Chondrocyte (in vitro differentiated cells): ENCODE measurements at places on chromosomes 11 and 22.

- DNase-seq, result no peak
Observed at GRCh38 chr11:36081274-36081945, 137.5 kb downstream of the LDLRAD3 start.

DNA sequence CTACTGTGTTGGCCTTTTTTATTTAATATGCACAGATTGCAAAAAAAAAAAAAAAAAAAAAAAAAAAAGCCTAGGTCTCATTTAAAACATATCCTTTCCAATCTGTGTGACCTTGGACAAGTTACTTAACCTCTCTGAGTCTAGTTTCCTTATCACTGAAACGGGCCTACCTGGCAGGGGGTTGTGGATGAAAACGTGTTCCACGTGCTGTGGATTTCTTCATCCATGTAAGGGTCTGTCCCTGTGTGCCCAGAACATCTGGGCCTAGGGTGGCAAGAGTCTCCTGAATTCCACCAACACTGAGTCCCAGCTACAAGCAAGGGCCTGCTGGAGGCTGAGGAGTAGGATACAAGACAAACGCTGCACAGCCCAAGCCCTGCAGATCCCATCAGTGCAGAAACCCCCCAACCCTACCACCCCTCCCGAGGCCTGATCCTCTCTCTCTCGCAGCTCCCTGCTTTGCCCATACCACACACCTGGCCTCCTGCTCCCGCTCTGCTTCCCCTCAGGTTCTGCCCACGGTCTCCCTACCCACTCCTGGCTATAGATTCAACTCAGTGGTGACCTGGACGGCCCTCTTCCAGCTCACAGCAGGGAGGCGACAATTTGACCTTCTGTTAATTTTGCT is 4.7 kb upstream of the GNAZ start:
- peak; percentile 60 for DNase-seq

DNA sequence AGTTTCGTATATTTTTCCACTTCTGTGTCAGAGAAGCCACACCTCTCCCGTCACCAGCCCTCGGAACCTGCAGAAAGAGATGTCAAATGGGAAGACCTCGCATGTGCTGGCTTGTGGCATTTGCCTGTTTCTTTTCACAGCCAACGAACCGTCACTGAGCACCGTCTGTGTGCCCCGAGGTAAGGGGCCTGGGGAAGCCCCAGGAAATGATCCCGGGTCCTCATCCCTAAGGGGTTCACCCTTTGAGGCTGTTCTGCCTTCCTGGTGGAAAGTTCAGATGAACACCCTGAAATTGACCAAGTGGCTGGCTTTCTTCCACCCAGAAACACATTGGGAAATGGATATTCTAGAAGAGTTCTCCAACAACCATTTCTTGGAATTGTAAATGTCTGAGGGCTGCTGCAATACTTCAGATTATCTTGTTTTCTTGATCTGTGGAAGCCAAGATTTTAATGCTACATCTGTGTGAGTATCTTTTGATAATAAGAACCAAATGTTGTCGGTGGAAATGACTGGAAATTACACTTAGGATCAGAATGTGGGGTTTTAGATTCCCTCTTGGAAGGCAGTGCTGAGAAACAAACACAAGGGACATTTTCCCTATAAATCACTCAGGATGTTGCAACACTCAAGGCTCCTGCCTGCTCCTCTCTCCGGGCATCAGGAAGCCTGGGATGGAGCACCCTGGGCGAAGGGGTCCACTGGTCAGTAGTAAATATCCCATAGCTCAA is 37.6 kb downstream of the RIBC2 start:
- no peak for DNase-seq

- no peak for DNase-seq
Observed at GRCh38 chr11:117980720-117981119, 5.5 kb upstream of the IL10RA start.

DNA sequence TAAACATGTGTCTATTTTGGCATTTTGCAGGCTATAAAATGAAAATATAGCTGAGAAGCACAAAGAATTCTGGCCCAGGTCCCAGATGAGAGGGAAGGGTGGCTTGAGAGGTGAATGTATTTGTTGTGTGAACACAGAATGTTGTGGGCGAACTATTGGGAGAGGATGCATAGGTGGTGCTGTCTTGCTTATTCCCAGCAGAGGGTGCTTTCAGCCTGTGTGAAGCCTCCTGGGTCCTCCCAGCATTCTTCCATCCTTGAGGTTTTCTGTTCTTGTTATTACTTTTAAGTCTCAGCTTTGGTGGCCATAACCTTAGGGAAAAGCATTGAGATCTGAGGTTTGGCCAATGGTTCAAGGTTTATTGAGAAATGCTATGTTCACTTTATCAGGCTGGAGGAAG is 108.7 kb upstream of the SNX19 start:
- DNase-seq, result no peak

DNA sequence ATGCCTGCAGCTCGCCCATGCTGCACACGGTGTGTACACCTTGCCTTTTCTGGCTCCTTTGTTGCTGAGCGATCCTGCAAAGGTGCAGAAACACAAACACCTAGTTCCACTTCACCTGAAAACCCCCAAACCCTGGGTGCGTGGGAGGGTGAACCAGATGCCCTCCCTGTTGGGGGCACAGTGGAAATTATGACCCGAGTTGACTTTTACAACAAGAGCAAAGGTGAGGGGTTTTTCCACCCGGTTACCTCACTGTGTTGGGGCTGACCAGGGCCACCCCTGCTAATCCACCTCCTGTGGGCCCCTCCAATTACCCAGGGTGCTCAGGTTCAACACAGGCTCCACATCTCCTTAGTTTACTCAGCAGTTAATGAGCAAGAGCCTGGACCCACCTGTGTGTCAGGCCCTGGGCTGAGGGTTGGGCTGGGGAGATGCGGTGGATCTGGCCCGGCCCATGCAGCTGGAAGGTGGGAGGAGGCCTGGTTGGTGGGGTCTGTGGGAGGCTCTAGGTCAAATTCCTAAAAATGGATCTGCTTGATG is 42.1 kb downstream of the LRRC32 start:
- DNase-seq, result no peak

- no peak for DNase-seq
Observed at GRCh38 chr22:40853961-40854360, 2.5 kb downstream of the ST13 start.

DNA sequence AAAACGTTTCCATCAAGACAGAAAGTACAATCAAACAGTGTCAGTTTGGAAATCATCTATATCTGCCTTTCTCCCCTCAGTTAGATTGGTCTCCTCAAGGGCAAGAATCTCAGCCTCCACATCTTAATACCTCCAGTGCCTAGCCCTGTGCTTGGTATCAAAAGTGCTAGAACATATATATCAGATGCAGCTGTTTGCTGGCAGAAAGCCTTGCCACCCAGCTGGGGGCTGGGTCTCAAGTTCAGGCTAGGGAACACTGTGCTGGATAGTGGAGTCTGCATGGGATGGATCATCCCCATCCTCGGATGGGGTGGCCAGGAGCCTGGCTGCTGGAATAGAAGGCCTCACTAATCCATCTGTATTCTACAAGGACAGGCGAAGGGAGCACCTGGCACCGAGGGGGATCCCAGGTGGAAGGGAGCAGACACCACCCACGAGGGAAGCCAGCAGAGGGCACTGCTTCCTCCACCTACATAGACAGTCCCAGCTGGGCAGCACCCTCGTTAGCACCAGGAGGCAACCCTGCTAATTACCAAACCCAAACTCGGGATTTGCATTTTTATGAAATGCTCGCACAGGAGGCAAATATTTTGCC is 602.2 kb downstream of the BUD13 start:
- DNase-seq, result no peak

GRCh38 chr22:33803371-33804282 is 116.6 kb downstream of the LARGE1 start:
- no peak for DNase-seq

GRCh38 chr11:111063726-111064517 is 181.6 kb upstream of the POU2AF2 start:
- no peak for DNase-seq

GRCh38 chr11:118232659-118233058 is 7.8 kb upstream of the JAML start:
- DNase-seq, result no peak

- DNase-seq, result no peak
Observed at GRCh38 chr11:127003260-127003981, 2.9 kb upstream of the KIRREL3 start.

DNA sequence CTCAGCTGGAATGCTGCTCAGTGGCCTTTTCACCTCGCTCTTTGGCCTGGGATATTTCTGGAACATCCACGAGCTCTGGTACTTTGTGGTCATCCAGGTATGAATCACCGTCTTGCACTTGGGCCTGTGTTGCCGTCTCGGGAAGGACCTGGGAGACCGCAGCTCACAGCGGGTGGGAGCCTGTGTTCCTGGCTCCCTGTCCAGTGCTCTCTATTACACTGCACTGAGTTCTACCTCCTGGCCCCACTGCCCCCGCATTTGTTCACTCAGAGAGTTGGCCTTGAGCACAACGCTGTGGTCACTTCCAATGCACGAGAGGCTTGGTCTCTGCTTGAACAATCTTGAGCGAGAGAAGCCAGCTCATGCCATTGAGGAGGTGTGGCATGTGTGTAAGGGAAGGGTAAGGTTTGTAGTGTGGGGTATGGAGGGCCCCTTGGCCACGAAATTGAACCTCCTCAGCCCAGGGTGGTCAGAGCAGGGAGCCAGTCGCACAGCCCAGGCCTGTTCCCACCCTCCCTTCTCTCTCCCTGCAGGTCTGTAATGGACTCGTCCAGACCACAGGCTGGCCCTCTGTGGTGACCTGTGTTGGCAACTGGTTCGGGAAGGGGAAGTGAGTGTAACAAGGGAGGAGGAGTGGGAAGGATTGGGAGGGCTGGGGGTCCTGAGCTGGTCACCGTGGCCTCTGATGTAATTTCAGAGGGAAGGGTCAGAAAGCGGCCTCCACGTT is 16.2 kb downstream of the SLC37A2 start:
- DNase-seq, result no peak
